ENCODE measurements at places on chromosomes 6 and 20.
A peak's percentile ranks its signal among the peaks of the same experiment; 100 is the strongest.

GRCh38 chr6:129031051-129031599, 148.2 kb downstream of the LAMA2 start:
- DNase-seq, result no peak

- DNase-seq, result no peak
Observed at GRCh38 chr6:151633526-151634335, 139.9 kb downstream of the CCDC170 start.

GRCh38 chr6:15893556-15894253, 230.9 kb upstream of the DTNBP1 start:
- no peak for DNase-seq

DNA sequence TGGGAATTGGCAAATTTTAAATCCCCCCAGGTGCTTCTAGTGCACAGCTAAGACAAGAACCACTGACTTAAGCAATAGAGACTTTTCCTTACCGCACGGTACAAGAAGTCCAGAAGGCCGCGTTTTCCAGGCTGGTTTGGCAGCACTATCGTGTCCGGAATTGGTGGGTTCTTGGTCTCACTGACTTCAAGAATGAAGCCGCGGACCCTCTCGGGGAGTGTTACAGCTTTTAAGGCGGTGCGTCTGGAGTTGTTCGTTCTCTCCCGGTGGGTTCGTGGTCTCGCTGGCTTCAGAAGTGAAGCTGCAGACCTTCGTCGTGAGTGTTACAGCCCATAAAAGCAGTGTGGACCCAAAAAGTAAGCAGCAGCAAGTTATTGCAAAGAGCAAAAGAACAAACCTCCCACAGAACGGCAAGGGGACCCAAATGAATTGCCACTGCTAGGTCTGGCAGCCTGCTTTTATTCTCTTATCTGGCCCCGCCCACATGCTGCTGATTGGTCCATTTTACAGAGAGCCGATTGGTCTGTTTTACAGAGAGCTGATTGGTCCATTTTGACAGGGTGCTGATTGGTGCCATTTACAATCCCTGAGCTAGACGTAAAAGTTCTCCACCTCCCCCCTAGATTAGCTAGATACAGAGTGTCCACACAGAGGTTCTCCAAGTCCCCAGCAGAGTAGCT, 264.5 kb downstream of the PREX1 start:
- no peak for DNase-seq

- no peak for DNase-seq
Observed at GRCh38 chr6:63807056-63807455, 171.5 kb downstream of the PHF3 start.

- DNase-seq, result no peak
Observed at GRCh38 chr6:129874837-129875236, 13.7 kb upstream of the TMEM244 start.

- DNase-seq, result no peak
Observed at GRCh38 chr6:54086439-54086838, 24.8 kb upstream of the MLIP start.

DNA sequence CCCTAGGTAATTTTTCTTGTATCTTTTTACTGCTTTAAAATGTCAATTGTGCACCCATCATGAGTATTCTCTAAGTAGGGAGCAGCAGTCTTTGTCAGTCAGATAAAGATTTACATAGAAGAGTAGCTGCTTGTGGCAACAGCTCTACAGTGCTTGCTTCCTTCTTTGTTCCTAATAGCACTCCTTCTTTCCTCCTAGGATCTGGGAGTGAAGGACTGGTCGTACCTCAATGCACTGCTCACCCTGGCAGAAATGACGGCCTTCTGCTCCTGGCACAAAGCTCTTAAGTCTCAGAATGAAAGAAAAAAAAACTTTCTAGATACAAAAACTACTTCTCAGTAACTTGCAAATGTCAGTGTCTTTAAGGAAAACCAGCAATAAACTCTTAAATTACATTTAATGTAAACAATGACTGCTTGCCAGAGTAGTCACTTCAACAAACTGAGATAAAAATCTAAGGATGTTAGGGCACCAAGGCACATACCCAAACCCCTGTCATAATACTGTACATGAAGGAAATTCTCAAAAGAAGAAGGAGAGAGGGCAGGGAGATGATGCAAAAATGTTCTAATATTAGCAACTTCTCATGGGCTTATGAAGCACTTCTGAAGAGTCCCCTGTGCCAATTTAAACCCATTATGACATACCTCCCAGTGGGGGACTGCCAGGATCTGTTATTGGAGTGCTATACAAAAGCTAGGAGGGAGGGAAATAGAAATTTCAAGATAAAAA, 34.0 kb downstream of the NCOA6 start:
- peak; percentile 24 for DNase-seq

DNA sequence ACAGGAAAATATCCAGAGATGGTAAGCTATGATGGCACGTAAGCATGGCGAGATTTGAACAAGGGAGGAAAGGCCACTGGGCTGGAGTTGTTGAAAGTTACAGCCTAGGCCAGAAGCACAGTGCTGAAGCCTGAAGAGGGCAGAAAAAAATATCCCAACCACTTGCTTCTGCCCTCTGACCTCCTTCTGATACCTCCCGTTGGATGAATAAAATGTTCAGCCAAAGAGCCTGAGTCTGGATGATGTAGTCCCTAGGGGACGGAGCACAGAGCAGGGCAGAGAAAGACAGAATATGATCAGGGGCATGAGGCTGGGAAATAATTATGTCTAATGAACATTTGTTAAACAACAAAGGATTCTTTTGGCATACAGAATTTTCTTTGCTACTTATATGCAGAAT, 19.7 kb downstream of the KLHL31 start:
- no peak for DNase-seq

GRCh38 chr6:122790423-122791309, 1.6 kb downstream of the SMPDL3A start:
- DNase-seq, result peak; percentile 44

Data from left lung (tissue), 14 donors.